ENCODE measurements at places on chromosomes 12 and 14.

GRCh38 chr14:60160422-60160821 is 4.8 kb downstream of the DHRS7 start:
- DNase-seq = no peak

DNA sequence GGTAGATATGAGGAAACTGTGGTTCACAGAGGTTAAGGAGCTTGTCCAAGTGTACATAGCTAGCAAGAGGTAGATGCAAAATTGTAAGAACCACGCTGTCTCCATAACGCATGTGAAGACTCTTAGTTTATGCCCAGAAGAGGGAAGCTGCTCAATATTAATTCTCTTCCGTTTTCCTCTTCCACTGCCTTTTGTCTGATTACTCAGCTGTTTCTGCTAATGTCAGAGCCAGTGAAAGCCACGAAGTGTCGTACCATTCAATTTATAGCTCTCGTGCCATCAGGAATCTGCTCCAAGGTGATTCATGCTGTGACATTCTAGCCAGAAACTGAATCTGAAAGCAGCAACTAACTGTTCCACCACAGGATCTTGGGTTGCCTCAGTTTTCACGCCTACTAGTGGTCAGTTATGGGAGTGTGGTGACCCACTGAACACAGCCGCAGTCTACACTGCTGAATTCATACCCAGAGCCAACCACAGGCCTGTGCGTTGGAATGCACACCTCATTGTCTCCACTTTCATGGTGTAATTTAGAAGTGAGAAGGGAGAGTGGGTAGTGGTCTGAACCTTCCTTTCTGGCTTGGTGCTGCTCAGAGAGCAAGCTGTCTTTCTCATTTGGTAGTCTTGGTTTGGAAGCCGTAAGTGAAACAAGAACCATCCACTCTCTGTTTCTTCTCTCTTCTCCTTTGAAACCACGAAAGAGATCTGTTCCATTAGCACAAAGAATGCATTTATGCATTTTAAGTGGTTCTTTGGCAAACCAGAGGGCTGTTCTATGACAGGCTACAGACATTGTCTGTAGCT is 74.2 kb upstream of the NAP1L1 start:
- DNase-seq = peak; percentile 97

DNA sequence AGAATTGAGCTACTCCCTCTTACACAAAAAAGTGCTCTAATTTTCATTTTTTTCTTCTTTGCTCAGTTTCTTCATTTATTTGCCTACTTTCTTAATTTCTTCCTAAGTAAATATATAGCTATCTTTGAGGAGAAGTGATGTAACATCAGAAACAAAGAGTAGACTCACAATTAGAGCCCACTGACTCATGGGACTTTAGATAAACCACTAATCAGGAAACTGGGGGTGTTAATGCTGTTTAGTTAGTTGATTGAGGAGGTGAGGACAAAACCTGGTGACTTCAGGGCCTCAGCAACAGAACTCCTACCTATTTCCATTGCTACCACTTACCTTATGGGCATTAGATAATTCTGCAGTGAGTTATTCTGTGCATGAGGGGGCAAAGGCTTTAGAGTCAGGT is 151.7 kb downstream of the MON2 start:
- DNase-seq = no peak

- DNase-seq = no peak
Observed at GRCh38 chr12:92145481-92145730, 240 bp downstream of the BTG1 start.

- DNase-seq = peak; percentile 26
Observed at GRCh38 chr12:107513184-107513583, 172.4 kb upstream of the PWP1 start.

DNA sequence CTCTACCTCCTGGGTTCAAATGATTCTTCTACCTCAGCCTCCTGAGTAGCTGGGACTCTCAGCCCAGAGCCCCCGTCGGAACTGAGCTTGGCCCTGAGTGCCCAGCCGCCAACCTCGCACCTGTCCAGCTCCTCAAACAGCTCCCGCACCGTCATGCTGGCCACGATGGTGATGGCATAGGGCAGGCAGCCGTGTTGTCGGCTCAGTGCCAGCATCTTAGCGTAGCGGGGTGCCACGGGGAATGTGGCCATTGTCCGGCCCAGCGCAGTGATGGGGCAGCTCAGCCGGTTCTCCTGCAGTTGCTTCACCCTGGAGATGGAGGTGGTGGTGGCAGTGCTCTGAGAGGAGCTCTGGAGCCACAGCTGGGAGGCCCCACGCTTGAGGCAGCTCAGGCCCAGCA is 32.4 kb downstream of the DHX37 start:
- DNase-seq = no peak

GRCh38 chr12:45256721-45257120 is 40.8 kb downstream of the ANO6 start:
- no peak for DNase-seq

DNA sequence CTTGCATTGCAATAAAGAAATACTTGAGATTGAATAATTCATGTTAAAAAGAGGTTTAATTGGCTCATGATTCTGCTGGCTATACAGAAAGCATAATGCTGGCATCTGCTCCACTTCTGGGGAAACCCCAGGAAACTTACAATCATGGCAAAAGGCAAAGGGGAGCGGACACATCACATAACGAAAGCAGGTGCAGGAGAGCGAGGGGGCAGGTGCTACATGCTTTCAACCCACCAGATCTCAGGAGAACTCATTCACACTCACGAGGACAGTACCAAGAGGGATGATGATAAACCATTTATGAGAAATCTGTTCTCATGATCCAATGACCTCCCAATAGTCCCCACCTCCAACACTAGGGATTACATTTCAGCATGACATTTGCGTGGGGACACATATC is 172.6 kb downstream of the RASSF9 start:
- DNase-seq = no peak

DNA sequence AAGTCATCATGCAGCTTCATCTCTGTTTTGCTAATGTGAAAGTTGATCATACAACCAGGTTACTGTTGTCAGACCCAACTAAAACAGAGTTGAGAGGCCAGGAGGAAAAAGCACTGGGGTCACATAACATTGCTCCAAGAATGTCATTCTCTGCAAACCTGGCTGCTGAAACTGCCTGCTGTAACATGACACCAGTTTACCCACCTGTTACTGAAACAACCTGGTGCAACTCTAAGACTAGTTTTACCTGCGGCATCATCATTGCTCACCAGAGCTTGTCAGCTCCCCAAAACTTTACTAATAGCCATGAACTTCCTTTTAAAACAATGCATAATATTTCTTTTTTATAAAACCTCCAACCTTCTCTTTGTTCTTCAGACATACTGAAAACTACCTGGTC is 30.7 kb upstream of the DEGS2 start:
- DNase-seq = no peak

DNA sequence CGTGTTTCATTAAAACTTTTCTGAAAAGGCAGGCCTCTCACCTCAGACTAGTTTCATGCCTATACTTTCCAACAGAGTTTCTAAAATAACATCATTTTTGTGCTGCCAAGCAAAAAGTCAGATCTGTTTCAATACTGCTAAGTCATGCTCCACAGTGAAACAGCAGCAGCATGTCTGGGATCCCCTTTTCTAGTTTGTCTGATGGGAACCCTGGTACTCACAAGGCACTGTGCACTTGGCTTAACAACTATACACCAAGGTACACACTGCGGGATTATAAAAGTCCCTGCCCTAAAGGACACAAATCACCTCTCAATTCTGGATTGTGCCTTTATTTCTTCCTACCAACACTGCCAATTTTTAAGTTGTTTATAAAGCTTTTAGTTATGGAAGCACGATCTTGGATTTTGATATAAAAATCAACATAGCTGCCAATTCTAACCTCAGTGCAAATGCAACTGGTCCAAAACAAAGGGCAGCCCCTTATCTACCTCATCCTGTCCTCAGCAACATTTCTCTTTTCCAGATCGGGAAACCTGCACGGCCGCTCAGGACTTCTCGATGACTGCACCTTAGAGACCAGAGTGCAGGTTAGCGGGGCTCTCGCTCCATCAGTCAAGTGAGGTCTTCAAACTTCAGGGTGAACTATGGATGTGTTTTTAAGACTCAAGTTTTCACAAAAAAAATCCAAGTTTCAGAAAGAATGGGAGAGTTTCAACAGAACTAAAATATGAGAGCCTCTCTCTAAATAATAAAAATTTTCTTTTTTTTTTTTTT is 1.7 kb upstream of the EIF5 start:
- DNase-seq = peak; percentile 48

- no peak for DNase-seq
Observed at GRCh38 chr12:49061157-49061650, 610 bp upstream of the KMT2D start.

DNA sequence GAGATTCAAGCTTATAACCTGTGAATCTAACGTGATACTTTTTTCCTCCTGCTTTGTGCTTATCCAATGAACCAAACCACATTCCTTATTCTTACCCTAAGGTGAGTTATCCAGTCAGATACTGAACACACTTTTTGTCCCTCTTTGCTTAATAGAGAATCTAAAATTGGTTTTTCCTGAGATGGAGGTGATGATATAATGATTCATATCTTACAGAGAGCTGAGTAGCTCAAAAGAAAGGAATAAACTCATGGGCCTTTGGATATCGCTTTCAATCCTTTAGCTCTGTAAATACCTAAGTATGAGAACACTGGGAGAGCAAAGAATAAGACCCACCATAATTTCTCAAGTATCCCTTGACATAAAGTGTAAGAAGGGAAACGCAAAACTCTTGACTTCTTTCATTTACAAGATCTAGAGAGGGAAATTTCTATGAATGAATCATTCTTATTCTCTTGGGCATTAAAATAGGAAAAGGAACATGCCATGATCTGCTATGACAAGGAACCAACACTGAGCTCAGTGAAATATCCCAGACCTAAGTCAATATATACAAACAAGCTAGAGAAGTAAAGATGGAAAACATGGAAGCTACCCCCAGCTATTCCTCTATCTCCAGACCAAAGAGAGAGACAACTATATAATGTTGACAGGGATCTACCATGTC is 81.8 kb upstream of the STAC3 start:
- no peak for DNase-seq

GRCh38 chr12:14284184-14284722 is 81.2 kb upstream of the ATF7IP start:
- DNase-seq = no peak

GRCh38 chr12:109160873-109161272 is 44.5 kb downstream of the ACACB start:
- no peak for DNase-seq

GRCh38 chr12:55142669-55143565 is 16.7 kb downstream of the OR9K2 start:
- peak; percentile 36 for DNase-seq

DNA sequence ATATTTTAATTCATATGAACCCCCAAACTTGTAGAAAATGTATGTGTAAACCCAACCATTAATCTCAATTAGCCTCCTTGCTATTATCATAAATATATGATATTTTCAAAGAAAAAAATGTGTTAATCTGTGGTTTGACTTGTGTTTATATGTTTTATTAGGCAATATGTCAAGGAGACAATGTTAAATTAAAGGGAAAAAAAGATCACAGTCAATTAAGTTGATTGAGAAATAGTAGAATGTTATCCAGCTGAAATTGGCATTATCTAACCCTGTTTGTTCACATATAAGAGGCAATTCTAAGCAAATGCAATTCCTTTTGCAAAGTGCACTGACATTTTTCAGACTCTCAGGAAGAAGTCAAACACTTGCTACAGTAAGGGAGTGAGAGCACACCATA is 745.3 kb downstream of the C12orf50 start:
- no peak for DNase-seq

- DNase-seq = no peak
Observed at GRCh38 chr14:103191844-103192243, 68.6 kb downstream of the TNFAIP2 start.

DNA sequence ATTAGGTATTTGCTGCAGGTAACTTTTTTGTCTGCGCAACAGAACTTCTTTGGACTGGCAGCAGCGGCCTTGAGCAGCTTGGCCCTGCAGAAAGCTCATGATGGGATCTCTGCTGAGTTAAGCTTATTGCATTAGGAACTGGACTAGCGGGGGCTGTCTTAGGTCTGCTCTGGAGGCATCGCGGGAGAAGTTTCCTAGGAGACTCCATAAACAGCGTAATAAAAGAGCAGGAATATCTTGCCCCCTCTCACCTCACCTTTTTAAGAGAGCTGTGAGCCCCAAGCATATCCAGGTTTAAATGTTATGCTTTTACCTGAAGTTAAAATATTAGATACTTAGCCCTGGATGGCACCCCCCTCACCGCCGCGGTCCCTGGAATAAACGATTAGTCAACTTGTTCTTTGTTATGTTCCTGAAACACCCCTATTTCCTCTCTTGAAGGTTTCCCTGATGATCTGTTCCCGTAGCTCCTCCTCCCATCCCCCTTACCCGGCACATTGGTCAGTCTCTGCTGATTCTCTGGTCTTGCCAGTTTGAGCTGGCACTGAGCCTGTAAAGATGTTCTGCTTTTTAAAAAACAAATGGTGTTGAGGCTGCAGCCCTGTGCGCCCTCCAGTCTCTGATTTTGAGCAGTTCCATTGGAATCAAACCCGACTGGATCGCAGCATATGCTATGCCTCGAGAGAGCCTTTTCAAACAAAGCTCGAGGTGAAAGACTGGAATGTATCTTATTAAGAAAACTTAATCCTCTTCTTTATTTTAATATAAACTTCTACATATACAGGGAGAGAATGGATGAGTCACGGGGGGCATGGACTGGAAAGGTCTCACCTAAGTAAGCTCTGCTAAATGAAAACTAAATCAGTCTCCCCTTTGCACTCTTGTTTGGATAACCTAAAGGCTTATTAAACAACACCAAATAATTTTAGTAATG is 1.9 kb downstream of the MLXIP start:
- peak; percentile 85 for DNase-seq

- DNase-seq = no peak
Observed at GRCh38 chr14:105581551-105582341, 55.4 kb downstream of the TMEM121 start.

DNA sequence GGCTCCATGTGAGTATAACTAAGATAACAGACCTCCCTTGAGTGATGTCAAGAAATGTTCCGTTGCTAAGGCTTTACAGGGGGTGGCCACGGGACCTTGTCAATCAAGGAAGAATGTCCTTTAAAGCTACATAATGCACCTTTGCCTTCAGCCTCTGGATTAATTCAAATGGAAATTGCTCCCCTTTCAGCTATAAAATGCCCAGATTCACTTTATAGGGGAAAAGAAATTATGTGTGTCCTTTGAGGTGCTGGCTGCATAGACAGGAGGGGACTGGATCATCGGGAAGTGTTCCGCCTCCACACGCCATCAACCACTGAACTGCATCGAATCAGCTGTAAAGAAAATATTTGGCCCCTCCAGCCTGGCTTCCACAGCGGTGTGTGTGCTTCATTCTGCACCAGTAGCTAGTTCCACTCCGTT is 415.4 kb downstream of the DPF3 start:
- no peak for DNase-seq

Measured in MV-4-11 (cell line).